Large intestine (tissue), 12 donors: ENCODE measurements at places on chromosomes 2 and 18.

DNA sequence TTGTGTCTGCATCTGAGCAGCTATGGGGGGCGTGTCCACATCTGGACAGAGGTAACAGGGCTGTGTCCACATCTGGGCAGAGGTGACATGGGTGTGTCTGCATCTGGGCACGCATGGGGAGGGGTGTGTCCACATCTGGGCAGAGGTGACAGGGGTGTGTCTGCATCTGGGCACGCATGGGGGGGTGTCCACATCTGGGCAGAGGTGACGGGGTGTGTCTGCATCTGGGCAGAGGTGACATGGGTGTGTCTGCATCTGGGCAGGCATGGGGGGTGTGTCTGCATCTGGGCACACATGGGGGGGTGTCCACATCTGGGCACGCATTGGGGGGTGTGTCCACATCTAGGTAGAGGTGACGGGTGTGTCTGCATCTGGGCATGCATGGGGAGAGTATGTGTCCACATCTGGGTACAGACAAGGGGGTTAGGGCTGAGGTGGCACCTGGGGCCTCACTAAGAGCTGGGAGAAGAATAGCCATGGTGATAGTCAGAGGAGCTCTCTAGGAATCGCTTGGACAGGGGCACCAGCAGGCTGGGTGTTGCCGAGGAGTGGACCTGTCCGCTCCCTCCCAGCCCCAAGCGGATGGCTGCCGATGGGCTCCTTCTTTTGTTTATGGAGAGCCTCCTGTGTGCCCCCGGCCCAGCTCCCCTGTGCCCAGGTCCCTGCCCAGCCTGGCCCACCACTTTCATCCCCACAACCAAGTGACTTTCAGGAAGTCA lies 177.8 kb downstream of the EIPR1 start:
- no peaks in the 10 kb centered on the region for H3K27me3 ChIP-seq
- H3K27ac ChIP-seq, result no peak overlapping the region
- no peak for DNase-seq
- no peaks in the 10 kb centered on the region for H3K4me1 ChIP-seq
- peaks cover 13% of the 10 kb centered on the region for H3K36me3 ChIP-seq

- no peak for DNase-seq
- H3K4me1 ChIP-seq, result peaks cover 2% of the 10 kb centered on the region
- H3K4me3 ChIP-seq, result no peak overlapping the region
- H3K36me3 ChIP-seq, result no peaks in the 10 kb centered on the region
- H3K27me3 ChIP-seq, result no peaks in the 10 kb centered on the region
- H3K27ac ChIP-seq, result no peak overlapping the region
Observed at GRCh38 chr2:177680866-177681712, 288.5 kb downstream of the AGPS start.

DNA sequence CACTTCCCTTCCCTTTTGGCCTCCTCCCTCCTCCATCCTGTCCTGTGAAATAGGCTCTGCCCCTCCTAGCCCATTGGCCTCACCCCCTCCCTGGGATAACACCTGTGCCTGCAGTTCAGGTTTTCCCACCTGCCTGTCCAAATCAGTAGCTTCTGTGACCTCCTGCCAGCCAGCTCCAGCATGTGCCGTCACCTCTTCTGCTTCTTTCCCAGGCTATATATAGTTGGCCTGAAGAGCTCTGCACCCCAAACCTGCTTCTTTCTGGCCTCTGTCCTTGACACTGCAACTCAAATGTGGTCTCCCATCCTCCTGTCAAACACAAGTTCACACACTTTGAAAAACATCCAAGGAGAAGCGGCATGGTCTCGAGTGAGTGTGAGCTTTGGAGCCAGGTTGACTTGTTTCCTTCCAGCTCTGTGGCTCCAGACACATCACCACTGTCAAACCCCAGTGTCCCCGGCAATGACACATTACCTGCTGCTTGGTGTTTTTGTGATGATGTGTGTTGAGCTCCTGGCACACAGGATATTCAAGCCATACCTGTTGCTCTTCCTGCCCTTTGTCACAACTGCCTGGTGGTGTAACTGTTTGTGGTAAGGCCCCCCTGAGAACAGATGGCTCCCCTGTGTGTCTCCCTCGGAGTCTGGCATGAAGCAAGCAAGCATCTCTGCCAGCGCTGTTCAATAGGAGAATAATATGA lies 143.6 kb upstream of the DAPL1 start:
- peaks cover 16% of the 10 kb centered on the region for H3K36me3 ChIP-seq
- no peak for DNase-seq
- H3K4me3 ChIP-seq, result no peak overlapping the region
- no peaks in the 10 kb centered on the region for H3K4me1 ChIP-seq
- no peak overlapping the region for H3K27ac ChIP-seq
- H3K27me3 ChIP-seq, result no peaks in the 10 kb centered on the region

GRCh38 chr2:153935511-153935910 lies 63.8 kb downstream of the GALNT13 start:
- H3K4me1 ChIP-seq, result no peaks in the 10 kb centered on the region
- DNase-seq, result no peak
- no peak overlapping the region for H3K4me3 ChIP-seq

- H3K36me3 ChIP-seq, result no peaks in the 10 kb centered on the region
- peaks cover 50% of the 10 kb centered on the region for H3K4me1 ChIP-seq
- peak overlapping the region; percentile 84 for H3K27ac ChIP-seq
- no peak overlapping the region for H3K4me3 ChIP-seq
- no peaks in the 10 kb centered on the region for H3K27me3 ChIP-seq
- peak; percentile 96 for DNase-seq
Observed at GRCh38 chr2:100780203-100781008, 39.5 kb upstream of the NPAS2 start.

DNA sequence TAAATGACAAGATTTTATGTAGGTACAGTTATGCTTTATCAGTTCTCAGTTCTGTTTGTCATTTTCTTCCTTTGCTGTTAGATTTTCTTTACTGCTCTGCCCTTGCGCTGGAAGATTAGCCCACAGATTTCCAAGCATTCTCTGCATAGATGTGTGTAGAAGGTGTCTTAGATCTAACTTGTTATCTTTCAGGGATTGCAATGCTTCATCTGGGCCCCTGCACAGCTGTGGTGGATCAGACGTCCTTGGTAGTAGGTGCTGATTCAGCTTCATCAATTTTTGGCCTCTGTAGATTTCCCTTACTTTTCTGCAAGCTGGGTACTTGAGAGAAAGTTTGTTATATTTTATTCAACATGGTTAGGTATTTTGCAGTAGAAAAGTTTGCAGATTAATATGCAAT lies 115.3 kb upstream of the LINC00305 start:
- H3K4me3 ChIP-seq, result no peak overlapping the region
- H3K4me1 ChIP-seq, result peaks cover 11% of the 10 kb centered on the region
- no peaks in the 10 kb centered on the region for H3K27me3 ChIP-seq
- no peaks in the 10 kb centered on the region for H3K36me3 ChIP-seq

- DNase-seq, result no peak
- no peaks in the 10 kb centered on the region for H3K4me1 ChIP-seq
- H3K27me3 ChIP-seq, result no peaks in the 10 kb centered on the region
- H3K4me3 ChIP-seq, result no peak overlapping the region
- no peaks in the 10 kb centered on the region for H3K36me3 ChIP-seq
- H3K27ac ChIP-seq, result no peak overlapping the region
Observed at GRCh38 chr2:130766037-130766436, 10.7 kb downstream of the AMER3 start.

DNA sequence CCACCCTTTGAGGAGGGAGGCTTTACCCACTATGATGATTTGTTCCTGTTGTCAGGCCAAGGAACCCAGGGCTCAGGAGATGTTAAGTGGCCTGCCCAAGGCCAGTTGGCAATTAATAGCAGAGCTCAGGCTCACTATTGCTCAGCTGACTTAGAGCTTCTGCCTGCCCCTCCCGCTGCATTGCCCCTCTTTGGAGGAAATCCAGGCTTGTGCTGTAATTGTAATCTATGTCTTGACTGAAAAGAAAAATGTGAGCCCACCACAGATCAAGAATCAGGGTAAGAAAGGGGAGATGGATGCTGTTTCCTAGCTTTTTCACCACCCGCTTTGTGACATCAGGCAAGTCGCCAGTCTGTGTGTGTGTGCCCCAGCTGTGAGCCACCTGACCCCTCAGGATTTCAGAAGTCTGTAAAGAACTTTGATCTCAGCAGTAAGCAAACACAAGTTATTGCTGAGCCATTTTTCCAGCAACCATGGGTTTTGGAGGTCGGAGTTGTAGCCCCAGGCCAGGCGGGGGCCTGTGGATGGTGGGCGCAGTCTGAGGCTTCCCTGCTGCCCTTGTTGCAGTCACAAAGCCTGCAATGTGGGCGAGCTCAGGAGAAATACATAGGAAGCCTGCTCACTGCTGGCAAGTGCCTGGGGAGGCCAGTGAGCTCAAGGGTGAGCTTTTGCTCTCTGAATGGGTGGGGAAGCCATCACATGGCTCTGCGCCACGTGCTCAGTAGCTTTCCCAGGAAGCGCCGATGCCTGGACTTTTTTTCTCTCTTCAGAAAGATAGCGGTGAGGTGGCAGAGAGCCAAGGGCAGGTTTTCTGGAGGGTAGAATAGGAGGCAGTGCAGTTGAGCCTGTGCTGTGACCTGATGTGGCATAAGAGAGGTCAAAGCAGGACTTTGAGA lies 6.1 kb downstream of the CABLES1 start:
- H3K4me3 ChIP-seq, result no peak overlapping the region
- no peaks in the 10 kb centered on the region for H3K36me3 ChIP-seq
- H3K4me1 ChIP-seq, result peaks cover 65% of the 10 kb centered on the region

DNA sequence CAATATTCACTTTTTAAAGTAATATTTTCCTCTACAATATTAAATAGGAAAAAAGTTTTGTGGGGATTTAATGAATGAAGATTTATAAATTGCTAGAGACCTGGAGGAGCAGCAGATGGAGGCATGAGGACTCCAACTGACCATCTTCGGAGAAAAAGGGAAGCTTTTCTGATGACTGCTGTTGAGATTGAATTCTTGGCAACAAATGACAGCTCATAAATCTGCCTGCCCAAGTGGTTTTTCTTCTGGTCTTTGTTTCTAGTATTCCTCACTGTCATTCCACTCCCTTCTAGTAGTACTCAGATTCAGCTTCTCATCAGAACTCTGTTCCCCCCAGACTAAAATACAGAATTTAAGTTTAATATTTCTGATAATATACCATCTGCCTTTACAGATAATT lies 157.0 kb downstream of the EML6 start:
- H3K27ac ChIP-seq, result peak overlapping the region; percentile 7
- DNase-seq, result no peak
- no peaks in the 10 kb centered on the region for H3K36me3 ChIP-seq
- H3K4me3 ChIP-seq, result no peak overlapping the region
- no peaks in the 10 kb centered on the region for H3K4me1 ChIP-seq

DNA sequence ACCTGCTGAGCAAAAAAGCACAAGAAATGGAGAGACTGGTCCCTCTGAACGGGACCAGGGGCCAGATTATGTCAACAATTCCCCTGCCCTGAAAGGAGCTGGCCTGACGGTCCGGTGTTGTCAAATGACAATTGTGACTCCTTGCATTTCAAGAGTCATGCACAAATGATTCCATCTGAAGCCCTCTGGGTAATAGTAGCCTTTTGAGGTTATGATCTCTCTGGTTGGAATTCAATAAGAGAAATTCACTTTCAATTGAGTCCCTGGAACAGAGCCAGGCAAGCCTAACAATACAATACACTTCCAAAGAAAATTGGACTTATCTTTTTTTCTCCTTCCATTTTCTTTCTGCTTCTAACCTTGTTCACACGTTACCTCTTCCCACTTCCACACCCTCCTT lies 116.9 kb downstream of the C1D start:
- H3K4me1 ChIP-seq, result no peaks in the 10 kb centered on the region
- DNase-seq, result no peak
- H3K27me3 ChIP-seq, result no peaks in the 10 kb centered on the region
- no peak overlapping the region for H3K27ac ChIP-seq

- H3K36me3 ChIP-seq, result peaks cover 51% of the 10 kb centered on the region
- H3K4me3 ChIP-seq, result no peak overlapping the region
- H3K27me3 ChIP-seq, result no peaks in the 10 kb centered on the region
- DNase-seq, result no peak
- H3K4me1 ChIP-seq, result peaks cover 20% of the 10 kb centered on the region
Observed at GRCh38 chr18:49838381-49838780, 25.0 kb upstream of the ACAA2 start.

DNA sequence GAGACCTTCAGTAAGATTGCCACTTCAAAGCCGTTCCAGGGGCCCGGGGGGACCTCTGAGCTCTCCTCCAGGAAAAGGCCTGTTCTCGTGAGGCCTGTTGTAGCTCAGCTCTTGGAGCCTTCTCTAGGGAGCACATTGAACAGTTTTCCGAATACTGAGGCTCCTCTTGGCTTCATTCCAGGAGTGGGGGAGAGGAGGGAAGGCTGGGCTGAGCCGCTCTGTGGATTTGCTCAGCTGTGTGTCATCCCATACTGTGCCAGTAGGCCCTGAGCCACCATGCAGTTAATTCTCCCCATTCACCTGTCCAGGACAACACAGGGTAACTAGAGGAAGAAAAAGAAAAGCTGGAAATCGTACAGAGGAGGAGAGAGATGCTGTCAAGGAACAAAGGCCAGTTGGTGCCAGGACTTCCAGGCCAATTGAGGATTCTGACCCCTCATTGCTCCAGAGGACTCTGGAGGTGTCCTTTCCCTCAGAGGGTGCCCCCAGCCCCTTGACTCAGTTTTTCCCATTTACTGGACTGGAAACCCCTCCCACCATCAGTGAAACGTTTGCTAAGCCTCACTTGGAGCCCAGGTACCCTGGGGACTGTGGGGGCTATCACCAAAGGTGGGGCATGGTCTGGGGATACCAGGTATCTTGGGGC lies 41.4 kb downstream of the HS1BP3 start:
- peak; percentile 42 for DNase-seq
- peaks cover 37% of the 10 kb centered on the region for H3K4me1 ChIP-seq
- H3K27me3 ChIP-seq, result no peaks in the 10 kb centered on the region
- no peak overlapping the region for H3K27ac ChIP-seq

DNA sequence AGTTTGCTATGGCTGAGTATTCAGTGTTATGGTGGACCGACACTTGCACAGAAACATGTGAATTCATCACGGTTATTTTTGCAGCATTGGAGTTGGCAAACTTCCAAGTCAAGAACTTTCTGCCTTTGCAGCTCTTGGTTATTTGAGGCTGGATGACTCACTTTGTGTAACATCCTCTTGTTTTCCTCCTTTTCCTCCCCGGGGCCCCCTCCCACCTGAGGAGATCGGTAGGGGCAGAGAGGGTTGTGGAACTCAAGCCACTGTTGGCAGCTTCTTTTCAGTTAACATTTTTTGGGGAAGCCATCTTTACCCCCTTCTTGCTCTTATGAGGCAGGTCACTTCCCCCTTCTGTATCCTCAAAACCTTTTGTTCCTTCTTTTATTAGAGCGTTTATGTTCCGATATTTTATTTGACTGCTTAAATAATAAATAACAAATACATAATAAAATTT lies 48.6 kb downstream of the DDX1 start:
- no peaks in the 10 kb centered on the region for H3K27me3 ChIP-seq
- H3K36me3 ChIP-seq, result peaks cover 8% of the 10 kb centered on the region

- H3K4me3 ChIP-seq, result no peak overlapping the region
- DNase-seq, result no peak
- H3K27ac ChIP-seq, result no peak overlapping the region
- no peaks in the 10 kb centered on the region for H3K36me3 ChIP-seq
- H3K27me3 ChIP-seq, result peaks cover 10% of the 10 kb centered on the region
Observed at GRCh38 chr2:216391401-216391800, 19.1 kb upstream of the MARCHF4 start.
